Bone marrow (tissue), 2 donors: ENCODE measurements at places on chromosomes 11 and 22.

- DNase-seq: no peak
Measured at GRCh38 chr22:26684168-26684567, 26.8 kb downstream of the MIAT start.

DNA sequence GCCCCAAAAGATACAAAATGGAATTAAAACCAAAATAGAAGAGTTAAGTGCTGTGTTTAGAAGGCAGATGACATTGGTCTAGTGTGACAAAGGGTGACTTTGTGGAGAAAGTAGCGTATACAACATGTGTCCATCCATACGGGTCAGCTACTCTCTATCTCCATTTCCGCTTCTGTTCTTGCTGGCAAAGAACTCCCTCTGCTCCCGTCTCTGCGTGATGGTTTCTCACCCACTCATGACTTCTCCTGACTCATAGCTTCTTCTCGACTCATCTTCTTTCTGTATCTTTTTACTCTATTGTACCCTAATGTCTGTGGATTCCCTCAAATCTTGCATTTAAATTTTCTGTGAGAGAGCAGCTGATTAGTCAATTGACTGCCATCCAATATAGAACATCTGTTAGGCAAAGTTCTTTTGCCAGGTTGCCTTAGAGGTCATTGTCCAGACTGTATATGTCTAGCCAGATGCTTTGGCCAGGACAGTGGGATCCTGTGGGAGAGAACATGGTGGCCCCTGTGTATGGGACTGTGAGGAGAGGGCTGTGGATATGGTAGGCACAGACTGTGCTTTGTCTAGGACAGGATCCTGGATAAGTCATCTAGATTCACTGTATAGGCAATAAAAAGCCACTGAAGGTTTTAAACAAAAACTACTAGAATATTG, 28.4 kb downstream of the MMP13 start:
- no peak for DNase-seq

DNA sequence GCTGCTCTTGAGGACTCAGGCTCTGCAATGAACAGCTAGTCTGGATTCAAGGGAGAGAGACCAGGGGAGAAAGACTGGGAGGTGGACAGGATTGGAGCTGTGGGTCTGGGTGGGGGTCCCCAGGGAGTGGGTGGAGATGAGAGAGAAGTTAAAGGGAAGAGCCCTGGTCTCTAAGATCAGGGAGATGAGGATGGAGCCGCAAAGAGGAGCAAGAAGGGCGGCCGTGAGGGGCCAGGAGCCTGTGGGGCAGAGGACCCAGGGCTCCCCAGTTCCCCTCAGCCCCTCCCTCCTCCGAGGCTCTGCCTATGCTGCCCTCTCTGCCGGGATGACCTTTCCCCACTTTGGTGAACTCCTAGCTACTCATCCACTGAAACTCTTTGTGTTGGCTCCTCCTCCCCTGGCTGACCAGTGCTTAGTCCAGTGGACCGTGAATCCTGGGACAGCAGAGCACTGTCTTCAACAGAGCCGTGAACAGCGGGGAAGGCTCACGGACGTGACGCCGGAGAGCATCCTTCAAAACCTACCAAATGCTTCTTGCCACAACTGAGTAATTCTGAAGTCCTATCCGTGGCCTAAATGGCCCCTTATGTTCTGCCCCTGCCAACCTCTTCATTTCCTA, 16.4 kb upstream of the RFPL3 start:
- no peak for DNase-seq

DNA sequence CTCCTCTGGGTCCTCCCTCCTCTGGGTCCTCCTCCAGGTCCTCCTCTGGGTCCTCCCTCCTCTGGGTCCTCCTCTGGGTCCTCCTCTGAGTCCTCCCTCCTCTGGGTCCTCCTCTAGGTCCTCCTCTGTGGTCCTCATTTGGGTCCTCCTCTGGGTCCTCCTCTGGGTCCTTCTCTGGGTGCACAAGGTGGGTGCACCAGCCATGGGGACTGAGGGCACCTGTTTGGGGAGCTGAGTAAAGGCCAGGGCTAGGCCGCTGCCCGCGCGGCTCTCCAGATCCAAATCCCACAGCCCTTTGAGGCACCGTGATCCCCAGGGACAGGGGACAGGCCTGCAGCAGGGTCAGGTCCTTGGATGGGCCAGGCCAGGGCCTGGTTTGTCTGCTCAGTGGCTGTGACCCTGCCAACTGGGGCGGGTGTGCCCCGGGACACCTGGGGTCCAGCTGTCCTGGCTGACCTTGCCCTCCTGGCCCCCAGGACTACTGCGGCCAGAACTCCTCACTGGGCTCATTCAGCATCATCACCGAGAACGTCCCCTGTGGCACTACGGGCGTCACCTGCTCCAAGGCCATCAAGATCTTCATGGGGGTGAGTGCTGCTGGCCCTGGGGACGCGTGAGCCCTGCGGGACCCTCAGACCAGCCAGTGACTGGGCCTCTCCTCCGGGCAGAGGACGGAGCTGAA, 12.7 kb downstream of the MUC2 start:
- DNase-seq: no peak

- no peak for DNase-seq
Measured at GRCh38 chr22:38735465-38736256, 20.1 kb downstream of the SUN2 start.
